ENCODE measurements at places on chromosomes 7 and 10.

- no peak for DNase-seq
These were observed 319.3 kb upstream of the CACNA2D1 start for GRCh38 chr7:82762880-82763279.

GRCh38 chr7:68629-69028 is 123.7 kb upstream of the FAM20C start:
- DNase-seq, result no peak

- DNase-seq, result no peak
These were observed 210.5 kb downstream of the CHCHD3 start for GRCh38 chr7:132871419-132871818.

DNA sequence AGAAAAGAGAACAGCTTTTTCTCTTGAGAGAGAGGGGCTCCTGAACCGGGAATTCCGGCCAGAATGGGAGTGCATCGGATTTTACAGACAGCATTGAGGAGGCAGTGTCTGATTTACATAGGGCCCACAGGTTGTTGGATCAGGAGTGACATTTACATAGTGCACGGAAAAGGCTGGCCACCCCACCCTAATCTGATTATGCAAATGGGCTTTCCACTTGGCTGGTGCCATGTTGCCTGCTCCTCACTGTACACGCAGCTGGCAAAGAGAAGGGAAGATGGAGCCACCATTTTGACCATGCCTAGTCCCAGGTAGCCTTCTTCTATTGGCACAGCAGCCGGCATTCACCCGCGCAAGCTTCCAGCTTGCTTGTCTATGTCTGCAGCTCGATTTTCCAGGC is 77.5 kb upstream of the FAM171A1 start:
- no peak for DNase-seq

DNA sequence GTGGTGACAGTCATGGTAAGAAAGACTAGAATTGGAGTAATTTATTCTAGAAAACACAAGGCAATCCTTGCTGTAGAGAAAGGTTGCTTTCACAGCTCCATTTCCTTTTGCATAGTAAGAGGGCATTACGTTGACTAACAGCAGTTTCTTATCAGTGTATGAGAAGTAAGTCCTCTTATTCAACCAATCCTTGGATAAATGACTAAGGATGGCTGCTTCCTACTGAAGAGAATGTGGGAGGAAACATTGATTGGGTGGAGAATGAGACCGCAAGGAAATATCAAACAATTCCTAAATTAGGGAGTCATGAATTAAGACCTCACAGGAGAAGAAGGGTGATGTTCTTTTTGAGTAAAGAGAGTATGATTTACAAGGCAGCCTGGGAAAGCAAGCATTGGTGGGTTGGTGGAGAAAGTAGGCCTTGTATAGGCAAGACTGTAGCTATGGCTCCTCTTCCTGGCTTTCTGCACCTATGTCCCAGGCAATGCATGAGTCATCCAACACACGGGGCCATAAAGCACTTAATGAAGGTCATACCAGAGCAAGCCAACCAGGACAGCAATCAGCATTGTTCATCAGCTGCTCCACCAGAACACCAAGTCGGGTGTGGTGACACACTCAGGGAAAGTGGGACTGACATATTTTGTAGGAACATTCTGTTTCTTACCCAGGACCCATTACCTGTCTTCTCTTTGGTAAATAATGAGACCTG is 5.6 kb downstream of the MGAM start:
- peak; percentile 78 for DNase-seq

GRCh38 chr7:123871998-123872867 is 27.3 kb downstream of the HYAL4 start:
- DNase-seq, result peak; percentile 81

GRCh38 chr7:25663877-25664276 is 435.6 kb upstream of the NPVF start:
- no peak for DNase-seq

- DNase-seq, result no peak
These were observed 51.2 kb downstream of the NPTX2 start for GRCh38 chr7:98668255-98668654.

GRCh38 chr7:27339478-27339877 is 96.9 kb downstream of the EVX1 start:
- DNase-seq, result no peak

DNA sequence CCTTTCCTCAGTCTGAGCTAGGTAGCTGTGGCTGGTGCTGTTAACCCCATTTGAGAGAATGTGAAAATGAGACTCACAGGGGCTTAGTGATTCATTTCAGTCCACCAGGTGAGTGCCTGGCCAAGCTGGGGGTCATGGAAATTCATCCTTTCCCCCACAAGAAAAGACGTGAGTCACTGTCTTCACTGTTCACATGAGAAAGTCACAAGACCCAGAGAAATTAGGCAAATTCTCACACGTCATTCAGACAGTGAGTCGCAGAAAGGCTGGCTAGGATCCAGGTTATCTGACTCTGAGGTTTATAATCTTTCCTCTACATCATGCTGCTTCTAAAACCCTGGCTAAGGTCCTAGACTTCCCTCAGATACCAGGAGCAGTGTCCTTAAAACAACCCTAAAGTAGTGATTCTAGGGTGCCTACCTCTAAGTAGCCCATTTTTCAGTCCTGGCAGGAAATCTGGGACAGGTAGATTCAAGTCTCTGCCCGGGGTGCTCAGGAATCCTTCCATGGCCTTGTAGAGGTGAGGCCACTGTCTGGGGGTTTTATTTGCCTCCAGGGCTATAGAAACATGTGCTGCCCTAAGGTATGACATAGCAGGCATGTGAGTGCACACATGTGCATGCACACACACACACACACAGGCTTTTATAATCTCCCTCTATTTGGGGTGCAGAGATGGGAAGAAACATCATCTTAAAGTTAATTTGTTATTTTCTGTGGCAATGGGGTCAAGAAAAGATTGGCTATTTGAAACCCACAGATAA is 427.9 kb upstream of the CELF2 start:
- DNase-seq, result peak; percentile 54

DNA sequence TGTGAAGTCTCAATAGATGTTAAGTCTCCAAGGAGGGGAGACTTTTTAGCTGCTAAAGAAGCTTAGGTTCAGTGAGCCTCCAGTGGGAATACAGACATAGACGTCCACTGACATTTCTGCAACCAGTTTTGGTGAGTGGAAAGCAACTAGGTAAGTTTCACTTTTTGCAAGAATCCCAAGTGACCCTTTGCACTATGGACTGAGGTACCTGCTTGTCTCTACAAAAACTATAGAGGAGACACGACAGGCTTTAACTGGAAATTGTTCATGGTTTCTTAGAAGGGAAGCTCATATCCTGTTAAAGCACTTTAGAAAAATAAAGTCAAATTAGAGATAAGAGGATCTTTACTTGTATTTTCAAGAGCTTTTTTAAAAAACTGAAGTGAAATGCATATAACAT is 38.6 kb downstream of the GBF1 start:
- no peak for DNase-seq

DNA sequence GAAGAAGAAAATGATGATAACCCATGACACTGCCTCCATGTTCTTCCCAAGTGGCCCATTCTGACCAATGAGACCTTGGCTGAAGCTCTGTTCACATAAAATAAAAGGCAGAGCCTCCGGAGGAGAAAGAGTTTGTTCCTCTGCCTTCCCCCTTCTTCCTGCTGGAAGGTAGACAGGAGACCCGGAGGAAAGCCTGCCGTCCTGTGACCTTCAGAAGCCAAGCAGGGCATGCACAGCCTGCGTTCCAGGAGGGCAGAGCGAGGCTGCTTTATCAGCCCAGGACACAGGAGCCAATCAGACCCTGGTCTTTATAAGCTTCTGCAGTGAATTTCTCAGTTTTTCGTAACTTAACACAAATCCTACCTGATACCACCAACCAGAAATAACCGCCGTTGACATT is 8.6 kb upstream of the GRID1 start:
- no peak for DNase-seq

- peak; percentile 52 for DNase-seq
These were observed 77.4 kb downstream of the CYP26A1 start for GRCh38 chr10:93150990-93151547.

GRCh38 chr7:36244429-36244828 is 91.4 kb downstream of the EEPD1 start:
- no peak for DNase-seq

DNA sequence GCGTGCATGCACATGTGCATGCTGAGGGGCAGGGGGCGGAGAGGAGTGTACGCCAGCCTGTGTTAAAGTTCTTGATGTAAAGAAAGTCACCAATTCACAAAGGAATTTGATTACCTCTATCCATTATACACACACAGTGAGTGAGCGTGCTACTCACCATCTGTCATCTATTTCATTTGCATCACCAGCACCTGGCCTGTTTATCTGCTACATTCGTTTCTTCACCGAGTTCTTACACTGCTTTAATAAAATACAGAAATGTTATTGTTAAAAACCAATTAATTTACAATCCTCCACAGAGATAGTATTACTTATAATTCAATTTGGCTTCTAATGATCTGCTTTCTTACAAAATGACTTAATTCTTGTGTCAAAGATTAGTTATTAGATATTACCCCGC is 32.6 kb downstream of the NEUROD6 start:
- DNase-seq, result no peak

DNA sequence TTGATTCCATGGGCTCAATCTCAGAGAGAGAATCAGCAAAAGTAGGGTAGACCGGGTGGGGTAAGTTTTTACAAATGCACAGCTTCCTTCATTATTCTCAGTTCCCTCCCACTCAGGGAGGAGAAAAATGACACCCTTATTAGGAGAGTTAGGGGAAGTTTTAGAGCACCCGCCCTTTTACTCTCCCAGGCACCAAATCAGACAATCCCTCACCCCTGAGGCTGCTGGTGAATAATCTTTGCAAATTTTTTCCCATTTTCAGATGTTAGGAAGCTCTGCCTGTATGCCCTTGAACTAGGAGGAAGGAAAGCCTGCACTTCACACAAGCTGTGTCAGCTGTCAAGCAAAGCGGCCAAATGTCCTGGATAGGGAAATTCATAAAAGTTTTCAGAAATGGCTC is 834.9 kb downstream of the GRID1 start:
- no peak for DNase-seq
